Stimulated activated CD4-positive, alpha-beta T cell treated with anti-CD3 and anti-CD28 coated beads, Interleukin-1b, Interleukin-23, amount 100 ng/mL, for 1 hour (primary cell): ENCODE measurements at places on chromosomes 7 and 10.

DNA sequence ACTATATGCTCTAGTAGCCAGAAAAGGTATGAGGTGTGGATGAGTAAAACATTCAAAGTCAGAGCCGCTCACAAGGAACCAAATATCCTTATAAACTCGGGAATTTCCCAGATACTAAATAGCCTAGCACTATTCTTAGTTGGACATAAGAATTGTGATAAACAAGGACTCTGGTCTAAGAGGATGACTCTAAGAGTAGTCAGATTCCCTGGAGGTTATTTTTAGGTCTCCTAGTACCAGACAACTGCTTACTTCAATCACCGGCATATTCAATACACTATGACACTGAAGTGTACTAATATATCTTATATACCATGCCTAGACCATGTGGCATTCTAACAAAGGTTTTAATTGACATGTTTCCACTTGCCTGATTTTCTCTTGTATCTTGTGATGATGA is 56.5 kb downstream of the LMBR1 start:
- DNase-seq: no peak

DNA sequence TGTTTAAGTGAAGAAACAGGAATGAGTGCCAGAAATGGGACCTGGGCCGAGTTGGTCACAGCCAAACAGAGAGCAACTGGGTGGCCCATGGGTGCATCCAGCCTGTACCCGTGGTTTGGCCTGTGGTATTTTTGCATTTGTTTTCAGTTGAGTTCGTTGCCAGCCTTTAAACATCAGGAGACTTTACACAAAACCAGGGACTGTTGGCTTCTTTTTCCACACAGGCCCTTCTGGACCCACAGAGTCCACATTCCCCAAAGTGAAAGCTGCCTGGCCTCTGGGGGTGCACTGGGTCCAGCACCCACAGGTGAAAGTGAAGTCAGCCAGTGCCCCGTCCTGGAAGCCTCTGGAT is 54.1 kb upstream of the TNS3 start:
- DNase-seq: no peak

GRCh38 chr7:105796365-105796764 is 80.0 kb downstream of the ATXN7L1 start:
- no peak for DNase-seq

DNA sequence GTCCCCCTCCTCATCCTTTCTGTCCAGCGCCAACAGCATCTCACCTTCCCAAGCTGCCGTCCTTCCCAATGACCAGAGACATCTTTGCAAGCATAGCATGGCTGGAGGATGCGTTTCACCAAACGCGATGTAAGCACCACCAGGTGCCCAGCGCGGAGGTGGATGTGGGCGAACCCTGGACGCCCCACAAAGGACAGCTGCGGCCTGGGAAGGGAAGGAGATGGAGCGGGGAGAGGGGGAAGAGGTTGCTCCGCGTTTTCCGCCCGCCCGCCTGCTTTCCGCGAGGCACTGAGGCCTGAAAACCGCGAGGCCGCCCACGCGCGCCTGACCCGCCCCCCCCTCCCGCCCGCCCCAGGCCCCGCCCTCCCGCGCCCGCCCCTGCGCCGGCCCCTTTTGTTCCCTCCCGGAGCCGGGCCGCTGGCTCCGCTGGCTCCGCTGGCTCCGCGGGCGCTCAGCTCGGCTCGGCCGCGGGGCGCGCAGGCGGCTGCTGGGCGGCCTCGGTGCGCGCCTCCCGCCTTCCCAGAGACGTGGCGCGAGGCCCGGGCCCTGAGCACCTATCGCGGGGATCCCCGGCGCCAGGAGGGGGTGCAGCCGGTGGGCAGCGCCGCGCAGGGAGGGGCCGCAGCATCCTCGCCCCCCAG is at the start of gene CLIP2:
CLIP2 (plus strand) TSS at position 390 of the 641 bp plus-strand sequence. CDS start 28,140 bp downstream, outside the sequence.
- DNase-seq: peak; percentile 58

DNA sequence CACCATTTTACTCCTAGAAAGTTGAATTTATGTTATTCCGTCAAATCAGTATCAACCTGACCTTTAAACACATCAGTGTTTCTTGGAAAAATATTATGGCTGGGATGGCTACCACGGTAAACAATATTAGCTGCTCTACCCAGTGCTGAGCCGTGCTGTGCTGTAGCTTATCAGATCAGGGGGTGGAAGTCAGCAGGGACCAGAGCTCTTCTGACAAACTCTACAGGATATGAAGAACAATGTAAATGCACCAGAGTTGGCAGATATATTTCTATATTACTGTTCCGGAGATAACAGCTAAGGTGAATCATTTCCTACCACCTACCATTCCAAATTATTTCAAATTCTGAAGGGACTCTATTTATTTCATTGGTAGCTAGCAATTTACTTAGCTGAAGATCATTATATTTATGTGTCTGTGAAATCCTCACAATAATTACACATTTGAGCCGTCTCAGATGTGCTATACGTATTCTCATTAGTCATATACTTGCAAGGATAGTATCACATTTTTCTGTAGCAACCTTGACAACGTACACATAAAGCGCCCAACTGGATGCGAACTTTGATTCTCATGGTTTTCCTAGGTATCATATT is 76.5 kb downstream of the TEX36 start:
- DNase-seq: no peak

DNA sequence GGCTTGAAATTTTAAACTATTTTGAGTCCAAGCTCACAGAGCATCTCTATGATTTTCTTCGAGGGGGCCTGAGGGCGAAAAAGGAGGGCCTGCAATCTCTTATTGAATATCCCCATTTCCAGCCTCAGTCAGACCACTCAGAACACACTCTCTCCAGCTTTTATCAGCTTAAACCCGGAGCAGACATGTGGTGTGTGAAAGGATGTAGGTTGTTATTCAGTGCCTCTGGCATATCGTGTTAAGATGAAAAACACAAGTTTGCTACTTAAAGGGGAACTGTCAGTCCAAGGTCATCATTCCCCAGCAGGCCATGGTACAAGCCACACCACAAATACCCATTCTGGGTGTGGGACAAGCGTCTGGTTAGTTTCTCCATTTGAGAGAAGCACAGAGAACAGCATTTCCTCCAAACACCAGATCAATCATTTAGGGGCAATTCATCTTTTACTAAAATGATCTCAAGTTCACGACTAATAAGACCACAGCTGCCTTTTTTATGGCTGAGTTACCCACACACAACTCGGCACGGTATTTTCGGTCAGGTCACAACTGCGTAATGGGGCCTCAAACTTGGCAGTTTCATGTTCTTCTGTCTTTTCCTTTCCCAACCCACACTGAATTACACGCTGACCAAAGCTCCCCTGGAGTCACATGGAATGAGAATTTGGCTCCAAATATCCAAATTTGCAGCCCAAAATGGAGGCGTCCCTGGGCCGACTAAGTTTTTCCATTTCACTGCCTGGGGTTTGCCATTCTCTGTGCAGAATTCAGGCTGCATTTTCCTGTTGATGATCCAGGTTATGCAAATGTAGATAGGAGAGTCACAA is 188.4 kb downstream of the SEM1 start:
- DNase-seq: no peak

DNA sequence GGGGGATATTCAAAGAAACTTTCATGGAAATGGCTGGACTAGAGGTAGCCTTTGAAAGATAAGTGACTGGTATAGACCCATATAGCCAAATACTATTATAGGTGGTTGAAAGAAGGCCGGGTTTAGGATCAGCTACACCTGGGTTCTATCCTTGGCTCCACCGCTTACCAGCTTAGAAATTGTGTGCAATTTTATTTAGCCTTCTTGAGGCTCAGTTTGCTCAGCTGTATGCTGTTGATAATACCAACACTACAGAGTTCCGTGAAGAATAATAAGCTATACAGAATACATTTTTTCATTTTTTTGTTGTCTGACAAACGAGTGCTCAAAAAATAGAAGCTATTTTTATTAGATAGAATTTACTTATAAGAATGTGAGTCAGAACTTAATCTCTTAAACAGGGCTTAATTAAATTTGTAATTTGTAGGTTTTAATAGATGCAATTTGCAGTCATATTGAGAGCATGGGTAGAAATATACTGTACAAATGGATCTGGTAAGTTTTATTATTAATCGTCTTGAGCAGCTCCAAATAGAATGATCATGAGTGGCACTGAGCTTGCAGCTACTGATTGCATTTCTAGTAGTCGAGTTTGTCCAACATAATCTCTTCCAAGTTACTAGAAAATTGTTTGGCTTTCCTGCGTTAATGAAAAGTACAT is 164.3 kb upstream of the PHYHIPL start:
- DNase-seq: no peak

DNA sequence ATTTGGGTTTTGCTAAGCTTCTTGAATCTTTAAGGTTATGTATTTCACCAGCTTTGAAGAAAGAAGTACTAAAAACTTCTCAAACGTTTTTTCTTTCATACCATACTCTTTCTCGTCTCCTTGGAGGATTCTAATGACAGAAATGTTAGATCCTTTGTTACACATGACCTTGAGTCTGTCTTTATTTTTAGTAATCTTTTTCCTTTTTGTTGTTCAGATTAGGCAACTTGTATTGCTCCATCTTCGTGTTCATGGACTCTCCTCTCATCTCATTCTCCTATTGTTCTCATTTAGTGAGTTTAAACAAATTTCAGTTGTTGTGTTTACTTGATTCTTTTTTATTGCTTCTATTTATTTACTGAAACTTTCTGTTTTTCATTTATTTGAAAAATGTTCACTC is 73.7 kb downstream of the WDFY4 start:
- DNase-seq: no peak

DNA sequence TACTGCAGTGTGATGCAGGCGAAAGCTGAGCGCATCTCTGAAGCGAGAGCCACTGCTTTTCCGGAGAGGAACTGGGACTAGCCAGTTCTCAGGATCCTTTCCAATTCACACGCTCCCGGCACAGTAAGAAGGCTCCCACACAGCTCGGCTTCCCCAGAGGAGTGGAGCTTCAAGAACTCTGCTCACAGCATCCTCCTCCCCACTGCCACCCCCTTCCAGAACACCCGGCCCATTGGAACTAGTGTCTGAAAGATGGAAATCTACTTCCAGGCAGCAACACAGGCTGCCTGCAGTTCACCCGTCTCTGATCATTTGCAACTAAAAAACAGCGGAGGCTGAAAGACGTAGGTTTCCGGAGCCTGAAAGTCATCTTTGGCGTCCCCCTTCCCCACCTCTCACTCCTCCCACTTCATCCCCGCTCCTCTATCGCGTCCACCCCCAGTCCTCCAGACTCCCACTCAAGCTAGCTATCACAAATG is at the start of gene DGKB:
DGKB (minus strand) TSS at position 163 of the 479 bp plus-strand sequence.
- no peak for DNase-seq

DNA sequence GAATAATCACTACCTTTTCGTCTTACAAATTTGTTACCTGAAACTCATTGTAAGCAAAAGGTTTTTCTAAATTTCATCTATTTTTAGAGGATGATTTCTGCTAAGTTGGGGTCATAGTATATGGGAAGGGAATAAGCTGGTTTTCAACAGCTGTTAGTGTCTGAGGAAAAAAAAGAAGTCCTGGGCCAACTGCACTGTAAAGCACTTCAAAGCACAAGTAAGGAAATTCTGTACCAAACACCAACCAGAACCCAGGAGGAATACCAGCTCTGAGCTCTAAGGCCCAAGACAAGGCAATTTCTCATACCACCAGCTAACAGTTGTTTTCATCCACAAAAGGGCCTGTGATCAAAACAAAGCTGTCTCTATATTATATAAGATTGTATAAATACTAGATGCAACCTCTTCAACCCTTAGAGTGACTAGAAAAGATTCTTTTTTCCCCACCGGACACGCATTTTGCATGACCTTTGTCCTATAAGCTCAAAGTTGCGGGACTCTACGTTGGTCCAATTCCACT is 6.1 kb upstream of the MEOX2 start:
- no peak for DNase-seq

DNA sequence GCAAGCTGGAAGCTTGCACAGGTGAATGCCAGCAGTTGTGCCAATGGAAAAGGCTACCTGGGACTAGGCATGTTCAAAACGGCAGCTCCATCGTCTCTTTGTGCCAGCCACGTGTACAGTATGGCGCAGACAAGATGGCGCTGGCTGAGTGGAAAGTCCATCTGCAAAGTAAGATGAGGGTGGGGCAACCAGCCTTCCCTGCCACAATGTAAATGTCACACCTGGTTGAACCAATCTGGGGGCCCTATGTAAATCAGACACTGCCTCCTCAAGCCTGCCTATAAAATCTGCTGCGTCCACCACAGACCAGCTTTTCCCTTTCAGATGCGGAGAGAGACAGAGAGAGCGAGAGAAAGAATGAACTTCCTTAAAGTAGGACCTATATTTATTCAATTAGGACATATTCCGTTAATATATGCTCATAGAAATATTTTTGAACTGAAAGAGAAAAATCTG is 18.5 kb upstream of the C7orf33 start:
- no peak for DNase-seq

- DNase-seq: no peak
Measured at GRCh38 chr7:150944066-150945042, 33.8 kb downstream of the KCNH2 start.

DNA sequence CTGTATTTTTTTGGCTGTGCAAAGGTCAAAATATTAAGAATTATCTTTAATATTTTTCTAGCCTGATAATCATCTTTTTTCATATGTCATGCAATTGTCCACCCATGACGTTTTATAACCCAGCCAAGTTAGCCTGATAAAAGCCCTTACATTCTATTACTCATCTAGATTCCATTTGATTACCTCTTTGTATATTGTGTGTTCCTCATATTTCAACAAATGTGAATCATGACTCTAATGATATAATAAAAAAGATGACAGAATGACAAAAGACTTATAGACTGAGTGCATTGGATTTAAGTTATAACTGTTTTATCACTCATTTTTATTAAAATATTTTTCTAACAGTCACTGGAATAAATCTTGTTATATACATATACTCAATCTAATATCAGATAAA is 1560.0 kb upstream of the LRRTM3 start:
- no peak for DNase-seq

- no peak for DNase-seq
Measured at GRCh38 chr10:62243647-62243997, 25.0 kb downstream of the RTKN2 start.

DNA sequence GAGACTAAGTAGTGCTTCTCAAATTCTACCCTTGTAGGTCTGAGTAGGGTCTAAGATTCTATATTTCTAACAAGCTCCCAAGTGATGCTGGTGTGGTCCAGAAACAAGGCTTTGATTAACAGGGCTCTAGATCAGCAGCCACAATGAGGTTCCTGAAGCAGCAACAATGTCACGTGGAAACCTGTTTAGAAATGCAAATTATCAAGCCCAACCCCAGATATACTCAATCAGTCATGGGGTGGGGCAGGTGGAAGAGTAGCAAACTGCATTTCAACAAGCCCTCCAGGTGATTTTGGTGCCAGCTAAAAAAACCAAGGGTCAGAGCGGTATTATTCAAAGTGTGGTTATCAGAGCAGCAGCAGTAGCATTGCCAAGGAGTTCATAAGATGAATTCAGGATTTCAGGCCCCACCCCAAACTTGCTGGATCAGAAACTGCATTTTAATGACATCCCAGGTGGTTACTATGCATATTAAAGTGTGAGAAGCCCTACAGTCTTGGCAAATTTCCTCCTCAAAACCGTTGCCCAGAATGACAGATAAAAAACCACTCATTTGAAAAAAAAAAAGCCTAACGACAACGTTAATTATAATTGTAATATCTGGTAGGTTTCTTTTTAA is 199.2 kb downstream of the AHR start:
- DNase-seq: no peak

DNA sequence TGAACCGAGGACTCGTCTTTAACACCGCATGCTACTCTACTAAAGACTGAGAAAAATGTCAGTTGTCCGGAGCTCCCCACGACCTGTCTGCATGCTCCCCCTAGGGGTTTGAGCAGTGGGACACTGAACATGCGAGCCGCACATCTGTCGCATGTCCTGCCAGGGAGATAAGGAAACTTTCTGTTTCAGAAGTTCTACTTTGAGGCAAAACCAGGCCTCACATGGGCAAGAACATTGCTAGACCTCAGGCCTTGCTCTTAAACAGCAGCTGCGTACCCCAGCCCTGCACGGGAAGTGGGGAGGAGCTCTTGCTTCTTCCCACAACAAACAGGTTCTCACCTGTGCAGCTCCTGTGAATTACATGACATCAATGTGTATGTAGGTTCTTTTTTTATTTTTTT is 30.3 kb upstream of the HERPUD2 start:
- DNase-seq: peak; percentile 16
